ENCODE measurements at places on chromosomes 2 and 18.

DNA sequence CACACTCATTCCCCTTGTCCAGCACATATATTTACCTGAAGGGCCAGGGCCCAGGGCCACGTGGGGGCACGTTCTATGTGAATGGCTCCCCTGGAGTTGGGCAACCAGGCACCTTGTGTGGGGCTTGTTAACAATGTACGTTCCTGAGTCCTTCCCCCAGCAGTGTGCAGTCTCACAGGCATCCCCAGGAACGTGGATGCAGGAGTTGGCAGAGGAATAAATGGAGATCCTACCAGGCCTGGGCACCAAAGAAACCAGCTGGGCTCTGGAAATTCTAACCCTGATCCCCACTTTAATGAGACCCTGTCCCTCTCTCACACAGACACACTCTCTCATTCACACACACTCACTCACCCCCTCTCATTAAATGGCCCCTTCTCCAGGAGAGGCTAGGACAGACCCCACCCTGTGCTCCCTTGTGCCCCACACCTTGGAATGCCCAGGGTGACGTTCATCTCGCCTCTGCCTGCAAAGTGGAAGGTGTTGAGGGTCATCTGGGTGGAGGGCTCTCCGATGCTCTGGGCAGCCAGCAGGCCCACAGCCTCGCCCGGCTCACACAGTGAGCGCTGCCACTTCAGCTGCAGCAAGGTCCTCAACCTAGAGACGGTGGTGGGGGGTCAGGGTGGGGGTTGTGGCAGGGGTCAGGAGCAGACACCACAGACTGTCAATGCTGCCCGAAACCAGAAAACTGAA lies 65.6 kb downstream of the POLR1A start:
- no peak for DNase-seq

GRCh38 chr2:24050041-24050979 lies 769 bp downstream of the FKBP1B start:
- DNase-seq = no peak

GRCh38 chr2:227033471-227034148 lies 130.4 kb downstream of the COL4A4 start:
- DNase-seq = no peak

DNA sequence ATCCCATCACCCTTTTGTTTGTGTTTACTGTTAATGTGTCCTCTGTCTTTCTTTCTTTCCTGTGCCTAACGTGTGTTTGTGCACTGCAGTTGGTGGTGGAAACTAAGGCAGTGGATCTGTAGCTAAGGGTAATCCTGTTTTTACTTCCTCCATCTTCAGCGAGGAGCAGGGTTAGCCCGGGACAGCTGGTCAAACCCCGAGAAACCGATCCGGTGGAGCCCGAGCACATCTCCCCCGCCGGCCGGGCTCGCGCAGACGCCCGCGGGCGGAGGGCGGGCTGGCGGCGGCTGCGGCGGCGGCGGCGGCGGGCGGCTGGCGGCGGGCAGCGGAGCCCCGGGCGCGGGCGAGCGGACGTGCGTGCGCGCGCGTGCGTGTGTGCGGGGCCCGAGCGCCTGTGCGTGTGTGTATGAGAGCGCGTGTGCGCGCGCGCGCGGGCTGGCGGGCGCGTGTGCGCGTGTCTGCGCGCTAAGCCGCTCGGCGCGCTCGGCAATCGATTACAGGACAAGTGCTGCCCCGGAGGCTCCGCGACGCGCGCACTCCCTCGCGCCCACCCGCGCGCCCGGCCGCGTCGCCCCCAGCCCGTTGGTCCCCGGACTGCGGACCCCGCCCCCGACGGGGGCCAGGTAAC lies at the start of gene IKZF2:
Gene IKZF2, minus strand, starts transcription at position 176 of the 628 bp plus-strand sequence. CDS start 2,983 bp downstream, outside the sequence.
- DNase-seq = peak; percentile 44

DNA sequence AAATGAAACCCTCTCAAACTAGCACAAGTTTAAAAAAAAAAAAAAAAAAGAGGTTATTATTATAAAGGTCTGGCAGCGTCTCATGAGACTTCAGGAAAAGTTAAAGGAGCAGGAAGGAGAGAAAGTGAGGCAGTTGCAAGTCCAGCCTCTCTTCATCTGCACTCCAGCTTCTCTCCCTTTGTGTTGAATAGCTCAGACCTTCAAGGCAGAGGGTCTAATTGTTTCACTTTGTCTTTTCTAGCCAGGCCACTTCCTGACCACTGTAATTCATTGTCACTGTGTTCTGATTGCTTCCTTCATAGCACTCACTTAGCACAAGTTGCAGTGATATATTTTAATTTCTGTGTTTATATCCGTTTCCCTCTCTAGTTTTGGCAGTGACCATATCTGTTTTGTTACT lies 99.9 kb downstream of the SPATS2L start:
- no peak for DNase-seq

DNA sequence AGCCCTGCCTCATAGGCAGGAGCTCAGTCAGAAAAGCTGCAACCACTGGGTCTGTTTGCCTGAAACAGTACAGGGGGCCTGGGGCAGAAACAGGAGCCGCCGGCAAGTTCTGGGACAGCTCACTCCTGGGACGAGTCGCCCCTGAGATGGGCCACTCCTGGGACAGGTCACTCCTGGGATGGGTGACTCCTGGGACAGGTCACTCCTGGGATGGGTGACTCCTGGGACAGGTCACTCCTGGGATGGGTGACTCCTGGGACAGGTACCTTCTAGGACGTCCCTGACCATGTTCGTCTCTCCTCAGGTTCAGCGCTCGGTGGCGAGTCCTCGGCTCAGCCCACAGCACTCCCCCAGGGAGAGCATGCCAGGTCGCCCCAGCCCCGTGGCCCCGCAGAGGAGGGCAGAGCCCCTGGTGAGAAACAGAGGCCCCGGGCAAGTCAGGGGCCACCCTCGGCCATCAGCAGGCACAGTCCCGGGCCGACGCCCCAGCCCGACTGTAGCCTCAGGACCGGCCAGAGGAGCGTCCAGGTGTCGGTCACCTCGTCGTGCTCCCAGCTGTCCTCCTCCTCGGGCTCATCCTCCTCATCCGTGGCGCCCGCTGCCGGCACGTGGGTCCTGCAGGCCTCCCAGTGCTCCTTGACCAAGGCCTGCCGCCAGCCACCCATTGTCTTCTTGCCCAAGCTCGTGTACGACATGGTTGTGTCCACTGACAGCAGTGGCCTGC lies 51.8 kb downstream of the NTSR2 start:
- no peak for DNase-seq

DNA sequence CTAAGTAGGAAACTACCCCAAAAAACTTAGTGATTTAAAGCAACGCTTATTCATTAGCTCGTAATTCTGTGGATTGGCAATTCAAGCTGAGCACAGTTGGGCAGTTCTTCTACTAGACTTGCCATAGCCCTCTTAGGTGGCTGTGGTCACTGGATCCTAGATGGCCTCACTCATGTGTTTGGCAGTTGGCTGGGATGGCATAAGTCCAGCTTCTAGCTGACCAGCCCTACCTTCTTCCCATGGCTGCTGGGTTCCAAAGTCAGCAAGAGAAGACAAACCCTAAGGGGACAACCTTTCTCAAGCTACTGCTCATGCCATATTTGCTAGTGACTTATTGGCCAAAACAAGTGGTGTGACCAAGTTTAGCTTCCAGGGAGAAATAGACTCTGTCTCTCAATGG lies 95.3 kb downstream of the COPS8 start:
- no peak for DNase-seq

- DNase-seq = no peak
Observed at GRCh38 chr18:34314847-34315246, 90.1 kb upstream of the NOL4 start.

GRCh38 chr2:122105877-122106206 lies 350.4 kb downstream of the TSN start:
- no peak for DNase-seq

DNA sequence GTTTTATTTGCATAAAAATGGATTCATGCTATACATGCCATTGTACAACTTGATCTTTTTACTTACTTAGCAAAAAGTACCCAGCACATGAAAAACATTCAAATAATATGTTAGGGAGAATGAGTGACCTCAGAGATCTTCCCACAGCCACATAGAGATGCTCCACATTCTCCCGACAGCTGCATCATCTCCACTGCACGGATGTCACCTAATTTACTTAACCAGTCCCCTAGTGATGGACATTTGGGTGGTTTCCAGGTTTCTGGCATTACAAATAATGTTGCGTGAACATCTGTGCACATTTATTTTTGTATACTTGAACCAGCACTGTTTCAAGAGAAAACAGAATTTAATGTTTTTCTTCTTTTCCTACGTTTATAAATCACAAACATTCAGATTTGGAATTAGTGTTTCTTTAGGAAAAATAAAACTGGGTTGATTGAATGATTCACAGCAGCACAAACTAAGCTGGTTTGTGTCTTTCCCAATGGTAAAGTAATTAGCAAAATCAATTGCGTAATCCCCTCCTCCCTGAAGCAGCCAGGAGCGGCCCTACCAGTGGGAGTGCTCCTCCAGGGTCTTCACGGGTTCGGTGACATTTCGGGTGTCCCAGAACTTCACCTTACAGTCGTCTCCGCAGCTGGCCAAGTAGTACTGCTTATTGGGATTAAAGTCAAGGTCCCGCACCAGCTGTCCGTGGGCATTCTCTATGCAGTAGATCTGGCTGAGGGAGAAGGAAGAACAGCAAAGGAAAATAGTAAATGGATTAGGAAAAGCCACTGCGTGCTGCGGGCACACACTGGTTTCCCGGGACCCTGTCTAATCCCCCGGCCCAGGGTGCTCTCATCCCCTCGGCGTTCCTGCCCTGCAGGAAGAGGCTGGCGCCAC lies 183.9 kb downstream of the EIPR1 start:
- DNase-seq = no peak

- no peak for DNase-seq
Observed at GRCh38 chr2:60808330-60808801, 52.3 kb downstream of the PAPOLG start.

DNA sequence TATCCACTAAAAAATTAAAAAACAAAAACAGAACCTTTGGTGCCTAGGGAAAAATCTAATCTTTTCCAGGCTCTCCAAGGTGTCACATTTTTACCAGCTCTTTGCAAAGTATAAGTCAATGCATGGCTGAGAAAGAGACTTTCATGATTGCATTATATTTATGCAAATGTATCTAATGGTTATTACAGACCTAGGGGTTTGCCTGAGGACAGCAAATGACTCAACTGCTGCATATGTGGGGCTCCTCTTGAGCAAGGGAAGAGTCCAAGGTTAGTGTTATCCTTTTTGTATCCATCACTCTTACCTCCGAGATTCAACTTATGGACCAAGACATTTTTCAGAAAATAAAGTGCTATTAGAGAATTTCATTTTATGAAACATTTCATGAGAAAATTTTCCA lies 33.9 kb upstream of the RMP24 start:
- no peak for DNase-seq

- DNase-seq = no peak
Observed at GRCh38 chr18:61019338-61020301, 313.6 kb upstream of the CDH20 start.

All from activated CD4-positive, alpha-beta T cell treated with anti-CD3 and anti-CD28 coated beads, Interleukin-2, amount 50 U/mL, for 24 hours (primary cell).